ENCODE measurements at places on chromosomes 16 and 17. TPM values are rescaled to one million over a fixed set of nuclear protein-coding genes. Genes with fewer than 3 reads are reported as not detected.

GRCh38 chr17:40058186-40058784 lies 4.1 kb upstream of the MED24 start:
- no peak for DNase-seq

GRCh38 chr17:1888741-1889140 lies 58.9 kb downstream of the RPA1 start:
- DNase-seq: no peak

DNA sequence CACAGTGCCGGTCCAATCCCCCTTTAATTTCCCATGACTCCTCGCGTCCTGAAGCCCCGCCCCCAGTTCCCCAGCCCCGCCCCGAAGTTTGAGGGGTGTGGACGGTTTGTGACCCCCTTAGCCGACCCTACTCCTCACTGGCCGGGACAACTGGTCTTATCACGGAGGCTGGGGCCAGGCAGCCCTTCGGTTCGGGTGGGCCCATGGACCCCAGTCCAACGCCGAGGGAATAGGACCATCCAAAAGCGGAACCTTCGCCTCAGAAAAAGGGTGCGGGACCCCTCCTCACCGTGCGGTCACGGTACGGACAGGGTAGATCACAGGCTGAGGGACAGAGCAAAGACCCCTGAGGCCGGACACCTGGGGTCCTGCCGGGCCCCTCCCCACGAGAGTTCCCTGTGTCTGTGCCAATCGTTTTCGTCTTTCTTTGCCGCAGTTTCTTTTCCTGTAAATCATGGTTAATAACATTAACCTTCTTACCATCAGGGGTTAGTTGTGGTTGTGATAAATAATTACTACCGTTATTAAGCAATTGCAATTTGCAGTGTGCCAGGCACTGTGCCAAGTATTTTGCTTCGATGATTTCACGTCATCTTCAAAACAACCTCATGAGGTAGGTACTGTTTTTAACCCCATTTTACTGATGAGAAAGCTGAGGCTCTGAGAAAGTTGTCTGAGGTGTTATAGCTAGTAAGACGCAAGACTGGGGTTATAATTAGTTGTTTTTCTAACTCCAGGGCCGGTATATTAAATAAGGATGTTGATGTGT lies 543 bp downstream of the TMUB2 start:
- DNase-seq: no peak

- no peak for DNase-seq
These were observed 45.9 kb downstream of the C16orf95 start for GRCh38 chr16:87271256-87271655.

DNA sequence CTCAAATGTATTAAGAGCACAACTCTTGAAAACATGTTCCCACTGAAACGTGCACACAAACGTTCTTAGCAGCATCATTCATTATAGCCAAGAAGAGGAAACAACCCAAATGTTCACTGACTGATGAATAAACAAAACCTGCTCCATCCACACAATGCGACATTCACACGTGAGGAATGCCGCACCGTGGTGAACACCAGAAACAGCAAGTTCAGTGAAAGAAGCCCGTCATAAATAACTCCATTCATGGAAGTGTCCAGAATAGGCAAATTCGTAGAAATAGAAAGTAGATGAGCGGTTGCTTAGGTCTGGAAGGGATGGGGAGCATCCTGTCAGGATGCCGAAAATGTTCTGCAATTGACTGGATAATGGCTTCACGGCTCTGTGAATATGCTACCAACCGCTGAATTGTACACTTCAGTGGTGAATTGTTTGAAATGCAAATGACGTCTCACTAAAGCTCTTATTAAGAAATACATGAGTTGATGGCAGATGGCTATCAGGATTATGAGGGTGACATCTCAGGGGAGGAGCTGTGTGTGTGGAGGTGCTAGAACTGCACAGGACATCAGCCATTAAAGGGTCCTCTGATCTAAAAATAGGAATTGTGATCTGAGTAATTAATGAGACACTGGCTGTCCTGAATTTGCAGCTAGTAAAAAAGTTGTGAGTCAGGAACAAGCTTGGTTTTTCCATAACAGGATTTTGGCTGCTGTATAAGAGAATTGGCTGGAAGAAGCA lies 771.0 kb downstream of the KCNJ18 start:
- DNase-seq: no peak

GRCh38 chr17:20920815-20921199 lies 122.0 kb downstream of the USP22 start:
- DNase-seq: no peak

- DNase-seq: no peak
These were observed 485.5 kb downstream of the WWOX start for GRCh38 chr16:78584991-78585390.

- no peak for DNase-seq
These were observed 10.4 kb downstream of the TAF1C start for GRCh38 chr16:84176192-84177053.

DNA sequence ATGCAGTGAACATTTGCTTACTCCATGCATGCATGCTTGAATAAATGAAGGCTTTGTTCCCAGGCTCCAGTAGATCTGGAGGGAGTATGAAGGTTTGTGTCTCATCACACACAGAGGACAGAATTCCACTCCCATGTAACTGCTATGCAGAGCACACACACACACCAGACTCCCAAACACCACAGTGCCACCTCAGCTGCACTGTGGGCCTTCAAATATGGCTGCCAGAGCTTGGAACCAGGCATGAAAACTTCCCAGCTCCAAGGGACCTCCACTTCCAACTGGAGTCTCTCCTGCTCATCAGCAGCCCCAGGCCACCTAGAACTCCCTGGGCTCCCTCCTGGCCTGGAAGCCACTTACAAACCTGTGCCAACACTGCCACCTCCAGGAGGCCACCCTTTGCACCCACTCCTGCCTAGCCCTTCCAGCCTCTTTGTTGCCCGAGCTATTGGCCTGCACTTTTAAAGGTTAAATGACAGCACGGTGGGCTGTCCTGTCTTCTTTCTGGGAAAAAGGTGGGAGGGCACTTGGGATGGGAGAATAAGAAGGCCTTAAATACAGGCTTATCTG lies 151.2 kb downstream of the ZNF423 start:
- no peak for DNase-seq

- no peak for DNase-seq
These were observed 803 bp upstream of the TLCD2 start for GRCh38 chr17:1710807-1711553.

DNA sequence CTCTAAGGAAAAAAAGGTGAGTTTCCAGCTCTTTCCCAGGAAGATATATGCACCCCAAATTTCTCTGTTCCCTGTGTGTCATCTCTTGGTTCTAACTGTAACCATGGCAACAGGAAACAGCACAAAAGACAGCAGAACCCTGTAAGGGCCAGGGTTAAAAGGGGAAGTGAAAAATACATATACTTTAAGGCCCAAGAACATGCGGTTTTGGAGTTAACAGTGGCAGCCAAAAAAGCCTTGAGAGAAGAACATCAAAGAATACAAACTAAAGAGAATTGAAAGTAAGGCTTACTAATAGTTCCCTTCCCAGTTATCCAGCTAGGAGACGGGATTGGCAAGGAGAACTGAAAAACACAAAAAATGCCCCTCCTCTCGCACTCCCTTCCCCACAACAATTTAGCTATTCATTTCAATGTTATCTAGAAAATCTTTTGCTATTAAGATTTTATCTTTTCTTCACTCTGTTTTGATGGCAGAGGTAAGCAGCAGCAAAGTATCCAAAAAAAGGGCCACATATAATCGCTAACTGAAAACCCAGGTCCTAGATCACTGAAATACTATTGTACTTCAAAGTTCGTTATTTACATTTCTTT lies 1.5 kb downstream of the SPOP start:
- no peak for DNase-seq

DNA sequence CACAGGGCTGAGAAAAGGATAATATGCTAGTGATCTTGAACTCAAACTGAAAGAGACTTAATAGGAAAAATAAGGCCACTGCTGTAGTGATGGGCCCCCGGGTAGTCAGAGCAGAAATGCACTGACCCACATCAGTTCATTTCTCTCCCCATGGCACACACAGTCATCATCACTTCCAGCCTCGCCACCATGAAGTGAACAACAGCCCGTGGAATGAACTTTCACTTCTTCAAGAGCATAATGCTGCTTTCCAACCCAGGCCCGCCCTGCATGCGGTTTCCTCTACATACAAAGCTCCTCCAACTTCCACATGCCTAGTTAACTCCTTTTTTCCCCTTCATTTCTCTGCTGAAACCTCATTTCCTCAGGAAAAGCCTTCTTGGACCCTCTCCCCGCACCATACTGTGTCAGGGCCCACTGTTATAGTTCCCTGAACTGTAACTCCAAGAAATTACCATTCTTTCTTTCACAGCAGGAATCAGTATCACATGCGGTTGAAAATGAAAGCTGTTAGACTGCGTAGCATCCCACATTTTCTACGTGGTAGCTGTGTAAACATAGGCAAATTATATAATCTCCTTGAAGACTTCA lies 65.8 kb upstream of the SMIM36 start:
- DNase-seq: peak; percentile 30

DNA sequence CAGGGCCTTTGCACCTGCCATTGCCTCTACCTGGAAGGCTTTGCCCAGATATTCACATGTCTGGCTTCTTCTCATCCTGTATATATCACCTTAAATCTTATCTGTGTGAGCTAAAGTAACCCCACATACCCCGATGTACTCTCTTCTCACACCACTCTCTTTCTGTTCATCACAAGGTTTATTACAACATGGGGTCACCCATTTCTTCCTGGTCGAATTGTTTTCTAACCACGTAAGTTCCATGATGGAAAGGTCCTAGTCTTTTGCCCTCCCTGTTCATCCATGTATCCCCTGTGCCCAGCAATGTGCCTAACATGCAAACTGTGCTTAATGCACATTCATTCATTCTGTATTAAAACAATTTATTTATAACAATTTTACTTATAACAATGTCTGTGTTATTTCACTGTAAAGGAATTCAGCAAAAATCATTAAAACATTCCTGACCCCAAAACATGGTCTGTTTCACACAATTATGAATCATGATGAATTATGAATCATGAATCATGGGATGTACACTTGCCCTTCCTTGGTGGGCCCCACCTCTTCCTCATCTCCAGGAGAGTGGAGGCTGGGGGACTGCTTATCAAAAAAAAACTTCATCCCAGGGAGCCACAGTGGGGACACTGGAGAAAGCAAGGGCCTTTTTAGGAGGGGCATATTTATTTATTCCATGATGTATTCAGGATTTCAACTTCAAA lies 336.4 kb downstream of the GRIN2A start:
- DNase-seq: no peak

DNA sequence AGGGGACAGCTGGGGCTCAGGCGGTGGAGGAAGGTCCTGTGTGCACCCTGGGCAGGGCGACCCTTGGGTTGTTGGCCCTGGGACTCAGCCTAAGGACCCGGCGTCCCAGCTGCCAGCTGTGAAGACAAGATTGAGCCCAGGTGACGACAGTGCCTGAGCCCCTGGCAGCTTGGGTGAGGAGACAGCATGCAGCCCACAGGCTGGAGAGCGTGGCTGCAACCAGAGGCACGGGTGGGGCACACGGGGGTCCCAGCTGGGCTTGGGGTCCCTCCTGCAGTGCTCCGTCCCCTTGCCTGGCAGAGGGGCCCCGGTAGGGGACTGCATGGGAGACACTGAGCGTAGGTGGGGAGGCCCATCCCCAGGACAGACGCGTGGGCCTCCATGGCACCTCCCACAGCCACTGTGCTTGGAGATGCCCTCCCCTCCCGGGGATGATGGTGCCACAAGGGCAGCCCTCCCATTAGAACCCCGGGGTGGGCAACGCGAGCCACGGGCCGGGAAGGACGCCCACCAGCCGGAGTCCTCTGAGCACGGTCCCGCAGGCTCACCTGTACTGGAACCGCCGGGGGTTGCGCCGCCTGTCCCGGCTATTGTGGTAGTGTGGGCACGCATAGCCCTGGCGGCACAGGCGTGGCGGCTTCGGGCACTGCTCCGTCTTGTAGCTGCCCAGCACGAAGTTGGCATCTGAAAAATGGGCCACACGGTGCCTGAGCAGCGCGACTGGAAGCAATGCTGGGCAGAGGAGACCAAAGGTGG lies 15.5 kb downstream of the UNKL start:
- DNase-seq: no peak

DNA sequence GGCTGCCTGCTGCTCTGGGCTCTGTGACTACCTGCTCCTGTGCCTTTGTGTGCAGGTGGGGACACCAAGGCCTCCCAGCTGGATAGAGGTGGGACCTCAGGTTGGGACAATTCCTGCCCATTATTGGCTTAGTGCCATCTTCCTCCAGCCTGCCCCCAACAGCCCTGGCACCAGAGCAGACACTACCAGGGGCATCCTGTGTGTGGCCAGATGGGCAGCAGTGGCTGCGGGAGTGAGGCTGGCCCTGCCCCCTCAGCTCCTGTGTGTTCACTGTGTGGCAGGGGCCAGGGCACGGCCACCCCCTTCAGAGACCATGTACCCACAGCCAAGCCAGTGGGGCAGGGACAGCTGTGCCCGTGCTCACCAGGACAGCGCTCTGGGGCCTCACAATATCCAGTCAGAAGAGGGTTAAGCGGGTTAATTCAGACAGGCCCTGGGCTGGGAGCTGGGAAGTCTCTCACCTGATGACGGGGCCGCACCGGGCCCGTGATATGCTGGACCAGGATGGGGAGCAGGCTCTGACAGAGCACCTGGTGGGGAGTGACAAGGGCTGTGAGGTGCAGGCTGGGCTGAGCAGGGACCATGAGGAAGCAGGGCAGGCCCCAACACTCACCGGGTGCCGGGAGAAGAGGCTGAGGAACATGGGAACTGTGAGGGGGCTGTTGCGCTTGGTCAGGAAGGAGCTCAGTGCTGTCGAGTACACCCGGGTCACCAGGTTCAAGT lies 13.0 kb downstream of the MYBBP1A start:
- DNase-seq: no peak

- peak; percentile 85 for DNase-seq
These were observed 717 bp downstream of the UBE2Z start for GRCh38 chr17:48908853-48909394.

DNA sequence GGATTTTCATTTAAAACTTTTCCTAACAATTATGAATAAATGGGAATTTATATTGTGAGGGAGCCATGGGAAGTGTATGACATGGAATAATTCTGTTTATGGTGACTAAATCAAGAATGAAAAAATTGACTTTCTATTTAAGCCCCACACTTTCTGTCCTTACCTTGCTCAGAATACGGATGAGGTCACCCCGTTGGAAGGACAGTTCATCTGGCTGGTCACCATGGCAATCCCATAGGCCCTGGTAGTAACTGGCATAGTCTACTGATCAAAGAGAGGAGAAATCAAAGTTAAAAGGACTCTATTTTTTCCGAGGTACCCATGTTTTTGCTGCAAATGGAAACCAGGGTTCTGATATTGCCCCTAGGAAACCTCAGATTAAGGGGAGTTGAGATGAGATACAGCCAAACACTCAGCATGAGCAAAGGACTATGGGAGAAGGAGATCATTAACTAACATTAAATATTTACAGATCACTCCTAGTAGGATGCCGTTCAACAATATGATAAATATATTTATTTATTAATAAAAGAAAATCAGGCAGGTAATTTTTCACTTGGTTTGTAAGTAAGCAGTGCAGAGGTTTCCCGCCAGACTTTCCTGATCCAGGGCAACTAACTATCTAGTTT lies 54.9 kb downstream of the SNX11 start:
- no peak for DNase-seq

Gene MMP15
- polyA plus RNA-seq: 24.4 TPM

Gene PDE6G
- not detected for polyA plus RNA-seq

Gene TBC1D3G
- 12.7 TPM for polyA plus RNA-seq

Gene KRT27
- polyA plus RNA-seq: not detected

Gene PDILT
- not detected for polyA plus RNA-seq

Gene MLKL
- polyA plus RNA-seq: 6.4 TPM

Gene ZP2
- polyA plus RNA-seq: not detected

Gene TMEM88
- polyA plus RNA-seq: 298 TPM
